ENCODE measurements at places on chromosomes 2 and 18.

DNA sequence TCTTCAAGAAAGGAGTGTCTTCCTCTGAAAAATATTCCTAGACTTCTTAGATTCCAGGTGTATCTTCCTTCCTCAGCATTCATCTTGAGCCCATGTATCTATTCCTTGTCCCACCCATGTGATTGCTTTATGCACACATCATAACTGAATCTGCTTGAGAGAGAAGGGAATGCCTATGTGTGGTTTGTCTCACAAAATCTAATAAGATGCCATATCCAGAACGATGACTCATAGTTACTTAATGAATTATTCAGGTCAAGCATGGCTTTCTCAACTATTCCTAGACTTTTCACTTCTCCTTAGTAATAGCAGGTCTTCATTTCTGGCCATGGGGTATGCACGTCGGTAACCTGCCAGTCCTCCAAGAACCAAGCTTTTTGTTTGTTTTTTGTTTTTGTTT, 121.8 kb downstream of the SETBP1 start:
- DNase-seq: no peak

- DNase-seq: no peak
Observed at GRCh38 chr2:173021939-173022371, 53.7 kb upstream of the MAP3K20 start.

- no peak for DNase-seq
Observed at GRCh38 chr2:41963661-41964525, 83.9 kb upstream of the PKDCC start.

- no peak for DNase-seq
Observed at GRCh38 chr2:157181234-157181633, 76.3 kb upstream of the GALNT5 start.

GRCh38 chr2:241235859-241236593, 47.5 kb downstream of the ANO7 start:
- no peak for DNase-seq

DNA sequence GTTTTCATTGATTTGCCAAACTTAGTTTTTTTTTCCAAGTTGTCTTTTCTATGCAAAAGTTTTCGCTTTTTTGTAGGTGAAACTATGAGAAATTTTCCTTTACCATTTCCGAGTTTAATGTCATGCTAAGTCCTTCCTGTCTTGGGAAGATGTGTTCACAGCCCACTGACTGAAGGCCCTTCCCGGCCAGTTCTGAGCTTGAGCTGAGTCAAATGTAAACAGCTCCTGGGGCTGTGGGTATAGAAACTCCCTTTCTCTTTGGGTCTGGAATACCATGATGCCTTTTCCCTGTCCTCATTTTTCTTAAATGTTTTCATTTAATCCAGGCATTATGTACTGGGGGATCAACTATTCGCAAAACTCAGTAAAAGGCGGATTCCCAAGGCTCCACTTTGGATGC, 69.8 kb upstream of the IL1R1 start:
- no peak for DNase-seq

DNA sequence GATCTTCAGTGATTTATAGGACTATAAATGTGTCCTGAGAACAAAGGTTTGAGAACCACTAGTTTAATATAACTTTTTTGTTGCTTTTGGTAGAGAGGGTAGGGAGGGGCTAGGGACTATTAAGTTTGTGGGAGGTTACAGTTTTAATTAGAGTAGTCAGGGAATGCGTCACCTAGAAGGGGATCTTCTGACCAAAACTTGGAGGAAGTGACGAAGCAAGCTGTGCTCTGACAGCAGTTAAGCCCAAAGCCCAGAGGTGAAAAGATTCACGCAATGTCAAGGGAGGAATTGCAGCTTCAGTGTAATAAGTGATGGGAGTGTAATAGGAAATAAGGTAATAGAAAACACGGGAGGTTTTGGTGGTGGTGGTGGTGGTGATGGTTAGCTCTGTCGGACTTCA, 8.1 kb downstream of the TDRD15 start:
- no peak for DNase-seq

DNA sequence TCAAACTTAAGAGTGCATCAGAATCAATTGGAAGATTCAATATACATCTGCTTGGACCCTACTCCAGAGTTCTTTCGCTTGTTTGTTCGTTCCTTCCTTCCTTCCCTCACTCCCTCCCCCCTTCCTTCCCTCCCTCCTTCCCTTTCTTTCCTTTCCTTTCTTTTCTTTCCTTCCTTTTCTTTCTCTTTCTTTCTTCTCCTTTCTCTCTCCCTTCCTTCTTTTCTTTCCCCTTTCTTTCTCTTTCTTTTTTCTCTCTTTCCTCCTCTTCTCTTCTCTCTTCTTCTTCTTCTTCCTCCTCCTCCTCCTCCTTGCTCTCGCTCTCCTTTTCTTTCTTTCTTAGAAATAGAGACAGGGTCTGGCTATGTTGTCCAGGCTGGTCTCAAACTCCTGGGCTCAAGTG, 45.9 kb downstream of the MTHFD2 start:
- DNase-seq: no peak

DNA sequence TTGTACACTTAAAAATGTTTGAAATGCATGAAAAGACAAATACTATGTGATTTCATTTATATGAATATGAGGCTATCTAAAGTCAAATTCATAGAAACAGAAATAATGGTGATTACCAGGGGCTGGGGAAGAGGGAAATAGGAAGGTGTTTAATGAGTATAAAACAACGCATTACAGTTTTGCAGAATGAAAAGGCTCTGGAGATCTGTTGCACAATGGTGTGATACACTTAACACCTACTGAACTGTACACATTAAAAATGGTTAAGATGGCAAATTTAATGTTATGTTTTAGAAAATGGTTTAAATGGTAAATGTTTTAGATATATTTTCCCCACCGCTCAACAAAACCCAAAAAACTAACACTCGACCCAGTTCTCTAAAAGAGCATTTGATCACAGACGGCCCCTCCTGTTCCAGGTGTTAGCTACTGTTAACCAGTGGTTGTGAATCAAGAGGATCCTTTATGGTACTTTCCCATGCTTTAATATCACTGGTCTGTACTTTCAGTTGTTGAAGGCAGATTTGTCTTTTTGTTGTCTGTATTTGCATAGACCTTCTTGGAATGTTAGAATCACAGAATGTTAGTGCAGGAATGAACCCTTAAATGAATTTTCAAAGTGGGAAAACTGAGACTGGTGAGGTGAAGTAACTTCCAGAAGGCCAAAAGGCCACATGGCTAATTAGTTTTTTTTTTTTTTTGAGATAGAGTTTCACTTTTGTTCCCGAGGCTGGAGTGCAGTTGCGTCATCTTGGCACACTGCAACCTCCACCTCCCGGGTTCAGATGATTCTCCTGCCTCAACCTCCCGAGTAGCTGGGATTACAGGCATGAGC, 10.2 kb downstream of the RAB10 start:
- no peak for DNase-seq

DNA sequence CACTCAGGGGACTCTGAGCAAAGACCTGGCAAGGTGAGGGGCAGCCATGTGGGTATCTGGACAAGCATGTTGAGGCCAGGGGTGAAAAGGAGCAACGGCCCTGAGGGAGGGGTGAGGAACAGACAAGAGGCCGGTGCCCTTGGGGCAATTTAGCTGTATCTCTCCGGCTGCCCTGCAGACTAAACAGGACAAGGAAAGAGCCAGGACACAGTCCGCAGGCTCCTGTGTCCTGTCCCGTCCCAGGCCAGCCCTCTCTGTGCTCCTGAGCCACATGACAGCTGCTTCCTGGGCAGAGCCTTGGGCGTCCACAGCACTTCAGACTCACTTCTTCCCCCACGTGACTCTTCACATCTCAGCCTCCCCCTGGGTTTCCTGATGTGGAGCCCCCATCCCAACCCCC, 206.1 kb downstream of the KLHL29 start:
- no peak for DNase-seq

- DNase-seq: no peak
Observed at GRCh38 chr2:234565201-234565600, 68.3 kb upstream of the ARL4C start.

DNA sequence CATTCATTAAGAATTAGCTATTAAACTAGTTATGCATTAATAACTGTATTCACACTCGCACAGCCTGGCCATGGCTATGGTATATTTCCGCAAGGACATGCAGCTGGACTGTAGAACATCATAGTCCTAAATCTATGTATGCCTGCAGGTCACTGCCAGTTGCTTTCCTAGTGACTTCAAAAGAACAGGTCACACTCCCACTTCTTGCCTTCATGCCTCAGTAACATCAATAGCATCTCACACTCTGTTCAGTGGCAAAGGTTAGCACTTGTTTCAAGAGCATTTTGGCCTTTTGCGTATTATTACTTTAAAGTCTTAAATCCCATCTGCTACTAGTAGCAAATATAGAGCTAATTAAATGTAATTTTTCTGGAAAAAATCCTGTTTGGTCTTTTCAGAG, 131.4 kb upstream of the DCC start:
- no peak for DNase-seq

GRCh38 chr18:43794363-43794762, 517.1 kb upstream of the SYT4 start:
- DNase-seq: no peak

DNA sequence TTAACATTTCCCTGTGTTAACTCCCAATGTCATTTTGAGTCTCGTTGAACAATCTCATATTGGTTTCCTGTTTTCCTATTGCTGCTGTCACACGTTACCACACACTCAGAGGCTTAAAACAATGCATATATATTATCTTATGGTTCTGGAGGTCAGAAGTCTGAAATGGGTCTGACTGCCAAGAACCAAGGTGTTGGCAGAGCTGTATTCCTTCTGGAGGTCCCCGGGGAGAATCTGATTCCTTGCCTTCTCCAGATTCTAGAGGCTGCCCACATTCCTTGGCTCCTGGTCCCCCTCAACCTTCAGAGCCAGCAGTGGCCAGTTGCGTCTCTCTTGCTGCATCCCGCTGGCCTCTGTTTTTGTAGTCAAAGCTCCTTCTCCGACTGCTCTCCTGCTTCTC, 17.5 kb downstream of the COL4A4 start:
- DNase-seq: no peak

GRCh38 chr2:186612026-186612425, 22.2 kb downstream of the ITGAV start:
- no peak for DNase-seq

- DNase-seq: no peak
Observed at GRCh38 chr2:37627710-37628109, 43.7 kb downstream of the CDC42EP3 start.

- DNase-seq: no peak
Observed at GRCh38 chr18:24068945-24069693, 54.6 kb downstream of the TTC39C start.

GRCh38 chr2:231182513-231182899, 15.9 kb upstream of the ARMC9 start:
- no peak for DNase-seq

- DNase-seq: no peak
Observed at GRCh38 chr18:3466872-3467271, 16.9 kb downstream of the TGIF1 start.

DNA sequence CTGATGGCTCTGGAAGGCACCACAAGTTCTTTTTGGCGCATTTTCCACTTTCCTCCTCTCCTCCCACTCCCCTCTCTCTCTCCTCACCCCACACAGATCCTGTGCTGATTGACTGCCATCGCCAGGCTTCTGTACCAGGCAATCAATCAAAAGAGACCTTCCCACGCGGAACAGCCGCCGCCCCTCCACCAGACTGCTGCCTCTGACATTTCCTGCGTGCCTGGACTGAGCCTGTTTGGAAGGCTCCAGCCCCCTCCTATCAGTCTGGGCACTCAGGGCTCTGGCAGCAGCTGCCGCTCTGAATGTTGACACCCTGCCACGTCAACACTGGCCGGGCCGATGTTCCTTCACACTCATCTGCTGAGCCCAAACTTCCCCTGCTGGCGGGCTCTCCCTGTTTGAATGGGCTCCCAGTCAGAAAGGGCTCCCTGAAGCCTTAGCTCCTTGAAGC, 467.7 kb downstream of the EPHA4 start:
- DNase-seq: no peak

GRCh38 chr2:149616681-149617456, 29.3 kb upstream of the MMADHC start:
- DNase-seq: no peak

GRCh38 chr2:62800618-62801017, 95.1 kb downstream of the EHBP1 start:
- DNase-seq: no peak

- DNase-seq: no peak
Observed at GRCh38 chr2:25018681-25019080, 23.2 kb upstream of the EFR3B start.

- no peak for DNase-seq
Observed at GRCh38 chr2:201235860-201236811, 24.2 kb upstream of the CASP8 start.

- DNase-seq: no peak
Observed at GRCh38 chr2:170641961-170642360, 73.2 kb upstream of the SP5 start.

DNA sequence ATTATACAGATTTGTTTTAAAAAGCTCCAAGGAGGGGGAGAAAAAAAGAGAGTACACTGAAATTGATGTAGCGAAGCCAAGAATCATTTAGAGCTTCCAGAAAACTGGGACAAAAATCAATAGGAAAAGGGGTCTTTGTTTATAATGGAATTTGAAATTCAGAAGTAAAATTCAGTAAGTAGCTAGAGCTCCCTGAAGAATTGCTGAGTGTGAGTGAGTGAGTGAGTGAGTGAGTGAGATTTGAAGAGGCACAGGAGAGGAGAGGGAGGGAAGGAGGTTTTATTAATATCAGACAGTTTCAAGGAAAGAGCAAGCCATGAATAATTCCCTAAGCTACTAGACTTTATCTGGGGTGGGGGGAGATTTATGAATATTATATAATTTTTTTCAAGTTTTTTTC, 60.7 kb upstream of the ARHGAP28 start:
- no peak for DNase-seq

DNA sequence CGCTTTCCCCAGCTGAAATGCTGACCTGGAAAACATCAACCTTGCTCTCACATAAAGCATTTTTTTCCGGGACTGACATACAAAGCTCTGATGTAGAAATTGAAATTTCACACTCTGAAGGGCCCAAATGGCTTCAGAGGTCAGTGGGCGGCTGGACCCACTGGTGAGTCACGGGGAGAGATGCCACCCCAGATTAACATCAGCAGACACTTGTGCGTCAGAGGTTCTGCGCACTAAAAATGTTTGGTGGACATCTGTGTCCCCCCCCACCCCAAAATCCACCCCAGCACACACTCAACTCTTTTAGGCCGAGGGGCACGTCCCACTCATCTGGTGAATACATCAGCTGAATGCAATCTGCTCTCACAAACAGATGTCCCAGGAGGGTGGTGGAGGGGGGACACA, 208.9 kb downstream of the ASB1 start:
- no peak for DNase-seq

DNA sequence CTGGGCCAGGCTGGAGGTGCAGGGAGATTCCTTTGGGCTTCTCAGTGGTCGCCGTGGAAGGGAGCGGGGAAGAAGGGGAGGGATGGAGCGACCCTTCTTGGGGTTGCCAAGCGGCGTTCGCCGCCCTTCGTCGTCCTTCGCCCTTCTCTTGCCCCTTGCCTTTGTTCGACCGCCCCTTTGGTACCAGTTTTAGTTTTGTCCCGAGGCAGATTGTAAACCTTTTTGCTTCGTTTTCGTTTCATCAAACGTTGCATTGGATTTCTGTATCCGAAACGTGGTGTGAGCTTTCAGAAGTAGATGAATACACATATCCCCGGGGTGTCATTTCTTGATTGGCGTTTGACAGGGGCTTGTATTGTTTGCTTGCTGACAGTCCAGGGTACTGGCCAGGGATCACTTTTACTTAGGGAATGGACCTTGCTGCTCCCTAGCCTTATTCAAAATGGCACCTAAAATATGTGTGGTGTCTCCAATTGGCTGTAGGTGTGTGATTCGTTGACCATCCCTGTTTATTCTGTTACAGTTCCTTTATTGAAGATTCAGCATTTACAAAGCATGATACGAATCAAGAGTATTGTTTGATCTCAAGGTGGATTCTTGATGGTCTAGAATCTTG, 788 bp downstream of the USP14 start:
- no peak for DNase-seq
